ENCODE measurements at places on chromosomes 5 and 9.

DNA sequence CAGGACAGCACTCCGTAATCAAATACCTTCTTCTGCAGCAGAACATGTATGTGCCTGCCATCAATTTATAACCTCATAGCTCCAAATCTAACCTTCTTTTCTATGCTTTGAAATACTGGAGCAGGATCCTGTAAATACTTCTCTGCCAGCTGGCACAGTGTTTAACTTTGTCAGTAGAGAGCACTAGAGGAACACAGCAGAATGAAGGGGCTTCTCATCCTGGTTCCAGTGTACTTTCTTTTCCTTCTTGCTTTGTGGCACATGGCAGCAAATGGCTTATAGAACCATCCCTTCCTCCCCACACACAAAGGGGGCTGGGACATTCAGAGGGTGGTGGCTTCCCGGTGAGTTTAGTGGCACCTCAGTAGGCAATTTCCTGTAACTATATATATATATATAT, 3.8 kb upstream of the FBXW11 start:
- H3K27me3 ChIP-seq = no peaks in the 10 kb centered on the region
- H3K4me3 ChIP-seq = no peak overlapping the region
- H3K4me1 ChIP-seq = peaks cover 6% of the 10 kb centered on the region
- no peak overlapping the region for H3K27ac ChIP-seq
- H3K36me3 ChIP-seq = no peaks in the 10 kb centered on the region

DNA sequence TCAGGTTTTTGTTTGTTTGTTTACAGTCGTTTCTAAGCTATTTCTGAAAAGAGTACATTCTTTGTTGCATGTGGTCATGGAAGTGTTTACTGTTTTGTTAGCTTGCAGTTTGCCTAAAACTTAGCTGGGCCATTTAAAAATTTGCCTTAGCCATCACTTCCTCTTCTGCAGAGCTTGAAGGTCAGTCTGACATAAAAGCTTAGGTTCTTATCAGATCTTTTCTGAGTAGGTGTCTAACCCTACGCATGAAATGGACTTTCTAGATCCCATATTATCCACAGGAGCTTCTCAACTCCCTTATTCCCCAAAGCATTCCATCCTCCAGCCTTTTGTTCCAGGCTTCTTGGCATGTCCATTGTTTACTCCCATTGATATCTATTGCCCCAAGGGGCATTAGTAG, 90.3 kb downstream of the AP3B1 start:
- H3K36me3 ChIP-seq = peaks cover 1% of the 10 kb centered on the region
- no peaks in the 10 kb centered on the region for H3K4me1 ChIP-seq
- H3K4me3 ChIP-seq = no peak overlapping the region
- no peak overlapping the region for H3K27ac ChIP-seq
- no peak for DNase-seq

- no peak overlapping the region for H3K4me3 ChIP-seq
- no peaks in the 10 kb centered on the region for H3K36me3 ChIP-seq
- DNase-seq = no peak
- no peaks in the 10 kb centered on the region for H3K4me1 ChIP-seq
- no peaks in the 10 kb centered on the region for H3K27me3 ChIP-seq
These were observed 1083.0 kb downstream of the CDH9 start for GRCh38 chr5:25955337-25955736.

GRCh38 chr9:137108608-137109249, 5.8 kb downstream of the DPP7 start:
- no peak for DNase-seq
- peaks cover 98% of the 10 kb centered on the region for H3K36me3 ChIP-seq
- no peak overlapping the region for H3K4me3 ChIP-seq
- H3K27me3 ChIP-seq = no peaks in the 10 kb centered on the region
- H3K27ac ChIP-seq = no peak overlapping the region
- H3K4me1 ChIP-seq = no peaks in the 10 kb centered on the region

DNA sequence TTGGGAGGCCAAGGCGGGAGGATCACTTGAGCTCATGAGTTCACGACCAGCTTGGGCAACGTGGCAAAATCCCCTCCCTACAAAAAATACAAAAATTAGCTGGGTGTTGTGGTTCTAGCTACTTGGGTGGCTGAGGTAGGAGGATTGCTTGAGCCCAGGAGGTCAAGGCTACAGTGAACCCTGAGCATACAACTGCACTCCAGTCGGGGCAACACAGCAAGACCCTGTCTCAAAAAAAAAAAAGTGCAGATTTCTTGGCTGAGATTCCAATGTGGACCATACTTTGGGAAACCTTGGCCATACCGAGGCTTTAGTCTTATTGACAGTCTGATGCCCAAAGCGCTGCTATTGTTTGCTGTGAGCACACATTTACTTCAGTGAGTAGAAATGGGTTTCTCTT, 113.6 kb upstream of the CLINT1 start:
- H3K27ac ChIP-seq = no peak overlapping the region
- no peaks in the 10 kb centered on the region for H3K36me3 ChIP-seq
- DNase-seq = no peak
- H3K27me3 ChIP-seq = no peaks in the 10 kb centered on the region
